Cardiac muscle cell (in vitro differentiated cells and primary cell): ENCODE measurements at places on chromosomes 7 and 10.

- H3K27me3 ChIP-seq = no peaks in the 10 kb centered on the region
- no peak overlapping the region for H3K27ac ChIP-seq
- no peaks in the 10 kb centered on the region for H3K36me3 ChIP-seq
- no peak for DNase-seq
- H3K4me1 ChIP-seq = peaks cover 9% of the 10 kb centered on the region
- no peak overlapping the region for H3K4me3 ChIP-seq
Observed at GRCh38 chr10:99008054-99008453, 227.6 kb downstream of the HPSE2 start.

DNA sequence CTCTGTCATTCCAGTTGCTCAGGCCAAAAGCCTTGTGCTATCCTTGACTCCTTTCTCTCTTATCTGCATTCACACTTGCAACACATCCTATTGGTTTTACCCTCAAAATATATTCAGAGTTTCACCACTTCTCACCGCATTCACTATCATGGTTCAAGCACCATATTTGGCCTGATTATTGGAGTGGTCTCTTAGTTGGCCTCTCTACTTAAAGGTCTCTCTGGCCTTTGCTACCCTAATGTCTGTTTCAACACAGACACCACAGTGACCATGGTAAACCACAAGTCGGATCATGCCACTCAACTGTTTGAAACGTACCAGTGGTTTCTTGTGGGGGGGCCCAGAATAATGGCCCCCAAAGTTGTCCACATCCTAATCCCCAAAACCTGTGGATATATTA lies 15.2 kb upstream of the PDZD8 start:
- DNase-seq = no peak
- H3K27ac ChIP-seq = no peak overlapping the region
- no peaks in the 10 kb centered on the region for H3K36me3 ChIP-seq
- H3K27me3 ChIP-seq = no peaks in the 10 kb centered on the region

DNA sequence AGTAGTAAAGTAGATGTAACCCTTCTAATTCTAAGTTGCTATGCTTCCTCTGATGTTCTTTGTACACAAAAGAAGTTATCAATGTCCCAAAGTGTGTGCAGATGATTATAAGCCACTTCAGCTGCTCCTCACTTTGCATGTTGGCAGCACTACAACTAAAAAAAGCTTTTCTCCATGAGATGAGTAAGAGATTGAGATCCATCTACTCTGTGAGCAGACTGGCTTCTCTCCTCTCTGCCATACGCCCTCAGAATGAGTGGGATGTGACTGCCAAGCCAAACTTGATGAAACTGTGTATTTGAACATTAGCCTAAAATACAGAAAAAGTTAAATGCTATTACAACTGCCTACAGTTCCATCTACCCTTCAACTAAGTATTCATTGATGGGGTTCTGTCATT lies 102.9 kb upstream of the ETV1 start:
- peaks cover 9% of the 10 kb centered on the region for H3K4me1 ChIP-seq
- H3K36me3 ChIP-seq = no peaks in the 10 kb centered on the region
- H3K4me3 ChIP-seq = no peak overlapping the region
- H3K27me3 ChIP-seq = no peaks in the 10 kb centered on the region

DNA sequence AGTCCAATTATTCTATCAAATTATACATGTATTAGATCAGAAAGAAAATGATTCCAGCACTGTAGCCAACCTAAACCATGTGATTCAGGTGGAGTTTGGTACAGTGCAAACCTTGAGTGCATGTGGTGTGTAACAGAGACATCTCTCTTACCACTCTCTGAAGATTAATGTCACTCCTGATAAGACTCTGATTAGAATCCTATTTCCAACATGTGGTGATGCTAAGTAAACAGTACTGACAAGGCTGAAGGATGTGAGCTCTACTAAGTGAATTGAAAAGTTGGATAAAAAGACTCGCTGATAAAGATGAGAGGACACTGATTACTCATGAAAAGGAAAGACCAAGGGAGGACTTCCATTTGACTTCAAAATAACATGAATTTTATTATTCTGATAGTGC lies 232.0 kb downstream of the SDK1 start:
- peaks cover 5% of the 10 kb centered on the region for H3K4me1 ChIP-seq
- no peaks in the 10 kb centered on the region for H3K36me3 ChIP-seq
- no peaks in the 10 kb centered on the region for H3K27me3 ChIP-seq

DNA sequence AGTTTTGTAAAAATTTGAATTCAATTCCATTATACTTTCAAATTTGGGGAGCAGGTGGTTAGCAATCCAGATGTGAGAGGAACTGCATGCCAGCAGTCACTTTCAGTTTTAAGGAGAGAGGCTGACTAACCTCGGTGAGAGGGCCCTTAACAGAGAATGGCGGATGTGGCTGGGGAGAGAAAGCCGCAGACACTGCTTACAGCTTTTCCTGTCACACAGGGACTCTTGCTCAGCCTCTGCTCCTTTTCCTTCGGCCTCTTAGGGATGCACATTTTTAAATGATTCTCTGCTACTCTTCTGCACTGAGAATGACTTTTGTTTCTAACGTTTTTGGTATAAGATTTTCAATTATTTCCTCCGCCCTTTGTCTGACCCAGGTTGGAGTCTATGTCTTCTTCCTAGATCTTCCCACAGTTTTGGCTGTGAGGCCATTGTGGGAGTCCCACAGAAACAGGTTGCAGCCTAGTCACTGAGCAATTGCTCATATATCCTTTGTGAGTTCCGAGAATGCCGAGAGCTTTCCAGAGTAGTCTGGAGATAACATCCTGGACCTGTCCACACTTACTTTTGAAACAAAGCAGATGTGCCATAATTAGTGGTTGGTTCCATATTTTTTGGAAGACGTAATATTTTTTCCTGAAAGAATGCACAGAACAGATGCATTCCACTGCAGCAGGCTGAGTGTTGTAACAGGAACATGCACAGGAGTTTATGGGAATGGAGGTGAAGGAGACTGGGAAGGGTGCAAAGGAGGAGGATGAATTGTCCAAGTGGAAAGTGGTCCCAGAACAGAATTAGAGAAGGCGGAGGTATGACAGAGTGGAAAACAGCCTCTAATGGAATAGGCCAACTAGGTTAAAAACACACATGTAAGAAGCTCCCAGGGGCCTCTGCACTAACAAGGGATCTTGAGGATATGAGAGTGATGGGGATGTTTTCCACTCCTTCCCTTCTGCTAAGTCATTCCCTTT lies 168.0 kb upstream of the ZNF32 start:
- H3K27me3 ChIP-seq = no peaks in the 10 kb centered on the region
- peaks cover 10% of the 10 kb centered on the region for H3K4me1 ChIP-seq
- peak overlapping the region; percentile 79 for H3K27ac ChIP-seq
- no peak overlapping the region for H3K4me3 ChIP-seq

DNA sequence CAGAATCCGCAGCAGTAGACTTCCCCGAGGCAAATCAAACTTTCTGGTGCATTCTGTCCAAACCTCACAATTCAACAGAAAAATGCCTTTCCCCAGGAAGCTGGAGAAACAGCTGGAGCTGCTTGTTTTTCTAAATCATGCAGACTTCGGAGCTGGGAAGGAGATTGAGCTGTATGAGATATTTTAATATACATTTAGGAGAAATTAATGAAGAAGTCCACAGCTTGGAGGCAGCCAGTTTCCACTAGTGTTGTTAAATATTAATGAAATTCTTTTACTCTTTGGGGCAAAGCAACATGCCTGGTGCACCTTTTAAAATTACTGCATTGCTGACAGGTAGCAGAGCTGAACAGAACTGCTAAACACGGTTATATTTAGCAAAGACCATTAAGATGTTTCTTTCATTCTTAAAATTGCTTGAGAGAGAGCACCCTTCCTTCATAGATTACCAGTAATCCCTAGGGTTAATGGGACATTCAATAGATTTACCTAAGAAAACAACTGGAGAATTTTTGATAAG lies 566.4 kb downstream of the SORCS3 start:
- H3K4me3 ChIP-seq = no peak overlapping the region
- H3K27ac ChIP-seq = no peak overlapping the region
- no peaks in the 10 kb centered on the region for H3K36me3 ChIP-seq
- DNase-seq = no peak
- H3K4me1 ChIP-seq = no peaks in the 10 kb centered on the region

DNA sequence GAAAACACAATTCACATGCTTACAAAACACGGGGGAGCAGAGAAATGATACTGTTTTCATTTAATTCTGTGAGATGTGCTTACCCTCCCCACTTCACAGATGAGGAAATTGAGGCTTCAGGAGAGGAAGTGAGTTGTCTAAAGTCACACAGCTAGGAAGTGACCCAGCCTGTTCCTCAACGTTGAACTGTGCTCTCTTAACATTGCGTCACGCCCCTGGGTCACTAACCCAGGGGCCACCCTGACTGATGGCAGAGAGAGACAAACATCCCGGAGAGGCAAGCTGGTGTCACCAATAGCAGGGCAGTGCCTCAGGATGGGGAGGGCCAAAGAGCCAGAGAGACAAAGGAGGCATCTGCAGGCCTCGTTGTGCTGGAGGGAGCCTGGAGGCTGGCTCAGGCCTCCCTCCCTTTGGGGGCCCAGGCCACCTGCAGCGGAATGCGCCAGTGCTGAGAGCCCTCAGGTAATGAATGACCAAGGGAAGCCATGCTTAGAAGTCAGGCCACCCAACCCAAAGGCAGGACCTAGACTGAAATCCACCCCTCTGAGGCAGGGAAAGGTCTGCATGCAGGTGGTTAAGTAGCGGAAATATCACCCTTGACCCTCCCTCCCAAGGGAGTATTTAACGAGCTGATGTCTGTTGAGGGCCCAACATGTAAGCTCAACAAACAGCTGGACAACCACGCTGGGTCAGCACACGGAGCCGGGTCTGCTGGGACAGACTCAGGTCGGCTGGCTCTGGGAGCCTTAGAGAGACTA lies 81.3 kb downstream of the C10orf105 start:
- DNase-seq = no peak
- no peak overlapping the region for H3K4me3 ChIP-seq
- no peak overlapping the region for H3K27ac ChIP-seq

DNA sequence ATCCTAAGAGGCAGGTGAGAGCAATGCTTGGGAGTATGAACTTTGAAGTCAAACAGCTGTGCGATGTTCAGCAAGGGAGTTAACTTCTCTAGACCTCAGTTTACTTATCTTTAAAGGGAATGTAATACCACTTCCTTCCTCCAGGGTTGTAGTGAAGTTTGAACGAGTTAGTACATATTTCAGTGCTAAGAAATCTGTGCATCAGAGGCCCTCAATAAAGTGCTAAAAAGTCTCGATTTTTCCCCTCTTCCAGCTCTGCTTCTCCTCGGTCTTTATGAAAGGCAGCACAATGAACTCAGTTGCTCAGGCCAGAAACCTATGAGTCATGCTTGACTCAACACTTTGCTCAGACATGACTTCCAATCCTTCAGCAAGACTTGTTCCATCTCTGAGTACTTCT lies 418.9 kb downstream of the MDFIC start:
- H3K4me3 ChIP-seq = no peak overlapping the region
- no peaks in the 10 kb centered on the region for H3K36me3 ChIP-seq
- H3K27me3 ChIP-seq = no peaks in the 10 kb centered on the region
- no peak overlapping the region for H3K27ac ChIP-seq
- peak; percentile 77 for DNase-seq

DNA sequence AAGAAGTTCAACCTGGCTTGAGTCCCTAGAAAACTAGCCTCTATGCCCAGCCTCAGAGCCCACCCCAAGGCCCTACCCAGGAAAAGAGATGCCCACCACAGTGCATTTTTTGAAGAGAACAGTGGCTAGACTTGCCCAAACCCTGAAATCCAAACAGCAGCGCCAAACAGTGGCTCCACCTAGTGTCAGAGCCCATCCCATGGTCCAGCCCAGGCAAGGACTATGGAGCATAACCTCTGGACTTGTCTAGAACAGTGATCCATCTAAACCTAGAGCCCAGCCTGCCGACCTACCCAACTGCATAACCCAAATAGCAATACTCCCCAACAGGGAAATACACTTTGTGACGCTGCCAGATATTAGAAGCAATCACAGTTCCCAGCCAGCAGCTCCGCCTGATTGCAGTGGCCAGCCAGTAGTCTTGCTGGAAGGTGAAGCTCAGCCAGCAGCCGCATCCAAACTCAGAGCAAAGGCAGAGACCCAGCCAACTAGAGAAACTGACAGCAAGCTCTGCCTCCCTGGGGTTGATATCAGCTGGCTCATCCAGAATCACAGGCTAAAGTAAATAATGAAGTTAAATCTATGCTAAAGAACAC lies 44.5 kb downstream of the HBP1 start:
- H3K27ac ChIP-seq = no peak overlapping the region
- H3K27me3 ChIP-seq = no peaks in the 10 kb centered on the region
- DNase-seq = no peak

DNA sequence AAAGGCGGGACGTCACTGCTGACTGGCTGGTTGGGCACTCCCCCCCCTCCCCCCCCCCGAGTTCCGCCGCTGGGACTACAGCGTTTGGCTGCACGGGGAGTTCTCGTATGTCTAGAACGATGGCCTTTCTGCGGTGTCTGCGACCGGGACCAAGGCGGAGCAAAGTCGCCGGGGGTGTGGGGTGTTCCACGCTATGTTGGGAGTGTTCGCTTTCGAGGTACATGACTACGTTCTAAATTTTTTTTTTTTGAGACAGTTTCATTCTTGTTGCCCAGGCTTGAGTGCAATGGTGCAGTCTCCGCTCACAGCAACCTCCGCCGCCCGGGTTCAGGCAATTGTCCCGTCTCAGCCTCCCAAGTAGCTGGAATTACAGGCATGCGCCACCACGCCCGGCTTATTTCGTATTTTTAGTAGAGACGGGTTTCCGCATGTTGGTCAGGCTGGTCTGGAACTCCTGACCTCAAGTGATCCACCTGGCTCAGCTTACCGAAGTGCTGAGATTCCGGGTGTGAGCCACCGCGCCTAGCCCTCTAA lies 573 bp upstream of the IDI1 start:
- H3K27me3 ChIP-seq = no peaks in the 10 kb centered on the region
- H3K4me3 ChIP-seq = peak overlapping the region; percentile 71
- peak overlapping the region; percentile 99 for H3K27ac ChIP-seq
- DNase-seq = no peak

DNA sequence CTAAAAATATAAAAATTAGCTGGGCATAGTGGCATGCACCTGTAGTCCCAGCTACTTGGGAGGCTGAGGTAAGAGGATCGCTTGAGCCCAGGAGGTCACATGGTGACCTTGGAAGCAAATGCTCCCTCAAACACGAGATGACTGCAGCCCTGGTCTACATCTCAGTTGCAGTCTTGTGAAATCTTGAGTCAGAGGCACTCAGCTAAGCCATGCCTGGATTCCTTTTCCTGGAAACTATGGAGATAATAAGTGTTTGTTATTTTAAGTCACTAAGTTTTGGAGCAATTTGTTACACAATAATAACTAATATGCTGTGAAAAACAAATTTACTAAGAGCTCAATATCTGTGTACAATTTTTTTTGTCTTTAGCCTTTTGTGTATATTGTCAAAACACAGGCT lies 284.3 kb upstream of the KAT6B start:
- no peaks in the 10 kb centered on the region for H3K27me3 ChIP-seq
- no peaks in the 10 kb centered on the region for H3K36me3 ChIP-seq
- no peak overlapping the region for H3K27ac ChIP-seq
- peak; percentile 95 for DNase-seq

- H3K4me1 ChIP-seq = no peaks in the 10 kb centered on the region
- no peak overlapping the region for H3K4me3 ChIP-seq
- H3K27me3 ChIP-seq = no peaks in the 10 kb centered on the region
- DNase-seq = no peak
- H3K27ac ChIP-seq = no peak overlapping the region
Observed at GRCh38 chr10:82149674-82150073, 274.7 kb downstream of the NRG3 start.
